ENCODE measurements at places on chromosomes 7 and 10.

- peak; percentile 49 for DNase-seq
Observed at GRCh38 chr7:106166651-106167342, 54.7 kb upstream of the SYPL1 start.

DNA sequence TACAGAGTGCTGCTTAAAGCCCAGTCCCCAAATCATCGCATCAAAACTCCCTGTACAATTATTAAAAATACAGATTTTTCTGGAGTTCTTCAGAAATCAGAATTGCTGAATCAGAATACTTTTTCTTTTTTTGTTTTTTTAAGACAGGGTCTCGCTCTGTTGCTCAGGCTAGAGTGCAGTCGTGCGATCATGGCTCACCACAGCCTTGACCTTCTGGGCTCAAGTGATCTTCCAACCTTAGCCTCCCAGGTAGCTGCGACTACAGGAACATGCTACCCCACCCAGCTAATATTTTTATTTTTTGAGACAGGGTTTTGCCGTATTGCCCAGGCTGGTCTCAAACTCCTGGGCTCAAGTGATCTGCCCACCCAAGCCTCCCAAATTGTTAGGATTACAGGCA, 3.9 kb downstream of the BBIP1 start:
- DNase-seq, result no peak

DNA sequence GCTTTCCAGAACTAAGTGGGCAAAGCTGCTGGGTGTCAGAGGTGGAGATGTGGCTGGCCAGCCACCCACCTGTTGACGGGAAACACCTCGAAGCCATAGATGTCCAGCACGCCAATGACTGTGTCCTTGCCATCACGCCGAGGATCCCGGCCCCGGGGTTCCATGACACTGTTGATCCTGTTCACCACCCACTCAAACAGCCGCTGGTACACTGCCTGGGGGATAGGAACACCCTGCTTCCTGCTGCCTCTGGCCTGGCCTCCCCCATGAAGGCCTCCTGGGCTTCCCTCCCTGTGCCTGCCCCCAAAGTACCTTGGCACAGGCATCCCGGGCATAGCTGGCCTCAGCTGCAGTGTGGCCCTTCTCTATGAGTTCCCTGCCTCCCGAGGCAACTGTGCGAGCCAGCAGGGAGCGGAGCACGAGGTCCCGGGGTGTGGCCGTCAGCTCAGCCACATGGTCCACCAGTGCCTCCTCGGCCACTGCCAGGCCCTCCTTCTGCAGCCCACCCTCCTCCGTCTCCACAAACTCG, 8.2 kb downstream of the MYO1G start:
- DNase-seq, result no peak

DNA sequence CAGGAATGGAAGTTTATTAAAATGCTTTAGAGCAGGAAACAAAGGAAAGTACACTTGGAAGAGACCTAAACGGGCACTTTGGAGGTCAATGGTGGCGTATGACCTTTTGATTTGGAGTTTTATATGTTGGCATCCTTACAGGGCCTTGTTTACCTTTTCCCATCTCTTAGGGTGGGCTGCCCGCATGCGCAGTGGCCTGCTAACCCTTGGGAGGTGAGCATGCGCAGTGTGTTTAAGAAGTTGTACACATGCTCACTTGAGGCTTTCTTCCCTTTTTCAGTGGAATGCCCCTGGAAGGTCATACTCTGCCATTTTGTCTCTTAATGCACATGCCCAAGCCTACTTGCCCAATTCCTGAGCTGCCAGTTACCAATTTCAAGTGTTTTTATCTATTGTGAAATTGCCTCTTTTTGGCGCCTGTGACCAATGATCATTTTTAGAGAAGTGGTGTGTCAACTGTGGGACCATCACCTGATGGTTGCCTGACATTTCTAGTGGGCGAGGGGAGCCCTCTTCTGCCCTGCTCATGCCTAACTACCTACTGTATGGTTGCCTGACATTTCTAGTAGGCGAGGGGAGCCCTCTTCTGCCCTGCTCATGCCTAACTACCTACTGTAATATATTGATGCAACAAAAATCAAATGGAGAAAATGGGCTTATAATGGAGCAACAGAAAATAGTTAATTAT, 138.0 kb downstream of the PPP1R9A start:
- no peak for DNase-seq

DNA sequence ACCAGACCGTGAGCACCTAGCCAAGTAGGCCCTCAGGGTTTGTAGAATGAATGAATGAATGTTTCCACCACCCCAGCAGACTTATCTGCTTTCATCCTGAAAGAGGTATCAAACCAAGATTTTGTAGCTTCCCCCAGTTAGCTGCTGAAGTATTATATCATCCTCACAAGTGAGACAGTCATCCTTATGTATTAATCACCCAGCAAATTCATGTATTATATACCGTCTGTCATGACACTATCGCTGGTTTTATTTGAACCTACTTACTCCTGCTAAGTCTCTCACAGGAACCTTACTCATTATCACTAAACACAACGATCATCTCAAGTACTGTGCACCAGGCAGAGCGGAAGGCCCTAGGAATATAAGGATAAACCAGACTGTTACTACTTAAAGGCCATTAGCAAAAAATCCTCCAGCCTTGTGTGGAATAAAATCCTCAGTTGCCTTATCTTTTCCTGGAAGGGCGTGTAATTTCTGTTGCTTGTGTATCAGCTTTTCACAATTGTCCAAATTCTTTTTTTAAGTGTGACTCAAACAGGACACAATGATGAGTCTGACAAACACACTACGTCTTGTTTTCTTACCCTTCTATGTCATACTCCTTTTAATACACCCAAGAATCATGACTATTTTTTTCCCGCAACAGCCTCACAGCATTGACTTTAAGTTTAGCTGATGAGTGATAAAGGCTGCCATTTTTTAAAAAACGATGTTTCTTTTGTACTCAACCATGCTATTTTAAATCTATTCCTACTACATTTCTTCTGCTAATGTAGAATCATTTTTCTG, 176.1 kb upstream of the KLF14 start:
- no peak for DNase-seq

DNA sequence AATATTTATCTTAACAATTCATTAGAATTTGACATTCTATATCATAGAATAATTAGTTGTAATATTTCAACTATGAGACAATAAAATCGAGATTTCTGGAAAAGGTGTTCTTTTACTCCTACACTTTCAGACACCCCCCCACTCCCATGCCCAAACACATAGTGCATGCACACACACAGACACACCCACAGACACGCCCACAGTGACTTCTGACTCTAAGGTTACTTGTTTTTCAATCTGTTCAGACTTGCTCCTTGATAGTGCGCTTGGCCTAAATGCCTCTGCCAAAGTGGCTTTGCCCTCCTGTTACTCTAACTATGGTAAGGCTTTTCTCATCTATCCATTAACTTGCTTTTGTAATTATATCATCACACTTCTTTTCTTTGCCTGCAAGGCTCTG, 144.0 kb upstream of the PPP1R3A start:
- no peak for DNase-seq

DNA sequence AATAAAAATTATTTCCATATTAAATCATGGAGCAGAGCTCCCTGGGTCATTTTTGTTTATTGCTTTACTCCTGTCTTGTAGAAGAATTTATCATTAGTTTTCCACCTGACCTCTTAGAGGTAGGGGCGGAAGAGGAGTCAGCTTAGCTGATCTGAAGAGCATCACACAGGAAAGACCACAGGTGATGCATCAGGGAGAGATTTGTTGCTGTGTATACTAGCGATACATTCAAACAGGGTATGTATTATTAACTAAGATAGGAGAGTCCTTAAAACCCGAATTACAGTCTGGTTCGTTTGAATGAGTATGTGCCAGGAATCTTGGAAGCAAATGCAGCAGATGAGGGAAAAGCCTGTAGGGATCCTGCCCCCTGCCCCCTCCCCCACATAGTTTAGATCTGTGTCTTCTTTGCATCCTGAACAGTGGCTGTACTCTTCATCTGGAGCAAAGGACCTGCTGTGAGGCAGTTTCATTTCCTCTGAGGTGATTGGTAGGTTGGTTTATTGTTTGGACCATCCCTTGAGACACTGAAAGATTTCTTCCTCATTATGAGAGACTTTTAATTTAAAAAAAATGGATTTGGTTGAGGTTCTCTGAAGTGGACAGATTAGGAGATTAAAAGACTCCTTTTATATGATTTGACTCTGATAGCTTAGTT, 177.0 kb downstream of the SND1 start:
- DNase-seq, result no peak

DNA sequence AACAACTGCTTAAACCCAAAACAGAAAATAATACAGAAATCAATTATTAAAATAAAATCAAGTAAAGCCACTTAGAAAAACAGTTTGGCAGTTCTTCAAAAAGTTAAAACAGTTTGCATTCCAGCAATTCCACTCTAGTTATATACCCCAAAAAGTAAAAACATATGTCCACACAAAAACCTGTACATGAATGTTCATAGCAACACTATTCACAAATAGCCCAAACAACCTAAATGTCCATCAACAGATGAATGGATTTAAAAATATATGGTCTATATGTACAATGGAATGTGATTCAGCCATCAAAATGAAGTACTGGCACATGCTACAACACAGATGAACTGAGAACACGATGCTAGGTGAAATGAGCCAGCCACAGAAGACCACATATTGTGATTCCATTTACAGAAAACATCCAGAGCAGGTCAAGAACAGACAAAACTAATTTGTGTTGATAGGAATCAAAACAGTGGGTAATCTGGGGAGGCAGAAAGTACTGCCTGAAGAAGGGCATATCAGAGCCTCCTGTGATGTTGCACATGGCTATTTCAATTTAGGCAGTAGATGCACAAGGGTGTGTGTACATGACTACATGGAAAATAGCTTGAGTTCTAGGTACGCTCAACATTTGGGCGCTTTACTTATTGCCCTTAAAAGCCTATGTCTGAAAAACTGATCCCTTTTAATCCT, 66.3 kb downstream of the CYTH3 start:
- no peak for DNase-seq

GRCh38 chr10:119059557-119059956, 21.1 kb downstream of the EIF3A start:
- no peak for DNase-seq

GRCh38 chr7:6020371-6021286, 10.5 kb upstream of the ANKRD61 start:
- DNase-seq, result no peak

DNA sequence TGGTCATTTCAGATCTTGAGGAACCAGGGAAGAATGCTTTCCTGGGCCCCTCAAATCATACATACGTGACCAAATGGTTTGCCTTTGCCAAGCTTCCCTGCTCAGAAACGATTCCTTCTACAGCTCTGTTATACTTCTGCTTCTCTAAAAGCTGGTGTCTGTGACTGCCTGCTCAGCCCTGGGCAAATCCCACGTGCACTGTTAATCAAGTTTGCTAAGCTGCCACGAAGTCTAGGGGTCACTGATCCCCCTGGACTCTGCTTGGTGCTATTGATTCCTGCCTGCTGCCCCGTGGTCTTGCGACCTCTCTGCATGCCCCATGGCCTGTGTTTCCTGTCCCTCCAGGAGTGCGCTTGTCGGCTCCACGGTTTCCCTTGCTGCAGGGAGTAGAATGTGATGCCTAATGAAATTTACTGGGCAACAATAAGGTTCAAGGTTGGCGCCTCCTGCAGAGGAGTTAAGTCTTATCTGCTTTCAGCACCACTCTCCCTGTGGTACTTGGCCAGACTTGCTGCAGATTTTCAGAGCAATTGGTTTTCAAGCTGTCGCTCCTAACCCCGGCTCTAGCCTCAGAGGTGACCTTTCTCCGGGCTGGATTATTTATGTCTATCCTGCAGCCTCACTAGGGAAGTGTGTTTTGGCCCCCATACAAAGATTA, 201.6 kb upstream of the FZD8 start:
- no peak for DNase-seq

- no peak for DNase-seq
Observed at GRCh38 chr7:38625866-38626265, 5.3 kb downstream of the AMPH start.

DNA sequence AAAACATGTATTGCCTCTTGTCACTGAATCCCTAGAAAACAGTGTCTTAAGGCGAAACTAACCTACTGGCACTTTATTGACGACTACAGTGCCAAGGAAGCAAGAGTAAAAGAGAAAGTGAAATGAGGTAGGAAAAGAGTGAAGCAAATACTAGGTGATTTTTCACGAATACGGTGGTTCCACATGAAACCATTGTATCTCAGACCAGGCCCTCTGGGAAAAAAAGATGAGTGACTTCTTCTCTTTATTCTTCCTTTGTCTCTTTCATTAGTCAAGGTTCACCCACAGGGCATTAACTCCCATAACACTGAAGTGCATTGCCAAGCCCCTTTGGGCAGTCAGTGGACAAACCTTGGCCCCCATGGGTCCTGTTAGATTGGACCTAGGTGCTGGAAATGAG, 16.2 kb upstream of the MACC1 start:
- DNase-seq, result no peak

- DNase-seq, result no peak
Observed at GRCh38 chr10:89210794-89211425, 3.8 kb upstream of the CH25H start.

DNA sequence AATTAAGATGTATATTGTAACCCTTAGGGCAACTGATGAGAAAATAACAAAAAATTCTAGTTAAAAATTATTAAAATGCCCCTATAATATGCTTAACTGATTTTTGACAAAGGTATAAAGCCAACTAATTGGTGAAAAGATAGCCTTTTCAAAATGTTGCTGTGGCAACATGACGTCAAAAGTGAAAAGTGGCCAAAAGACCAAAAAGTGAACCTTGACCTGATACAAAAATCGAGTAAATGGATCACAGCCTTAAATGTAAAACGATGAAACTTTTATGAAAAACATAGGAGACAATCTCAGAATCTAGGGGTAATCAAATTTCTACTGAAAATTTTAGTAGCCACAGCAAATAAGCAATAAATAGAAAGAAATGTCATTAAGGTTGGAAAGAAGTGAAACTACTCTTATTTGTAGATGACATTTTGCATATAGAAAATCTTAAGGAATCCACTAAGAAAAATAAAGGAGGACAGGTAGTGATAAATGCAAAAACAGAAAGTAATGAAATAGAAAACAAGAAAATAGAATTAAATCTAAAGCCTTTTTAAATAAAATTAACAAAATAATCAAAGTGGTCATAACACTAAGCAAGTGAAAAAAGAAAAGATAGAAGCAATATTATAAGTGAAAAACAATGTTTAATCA, 285.6 kb downstream of the ADK start:
- no peak for DNase-seq

DNA sequence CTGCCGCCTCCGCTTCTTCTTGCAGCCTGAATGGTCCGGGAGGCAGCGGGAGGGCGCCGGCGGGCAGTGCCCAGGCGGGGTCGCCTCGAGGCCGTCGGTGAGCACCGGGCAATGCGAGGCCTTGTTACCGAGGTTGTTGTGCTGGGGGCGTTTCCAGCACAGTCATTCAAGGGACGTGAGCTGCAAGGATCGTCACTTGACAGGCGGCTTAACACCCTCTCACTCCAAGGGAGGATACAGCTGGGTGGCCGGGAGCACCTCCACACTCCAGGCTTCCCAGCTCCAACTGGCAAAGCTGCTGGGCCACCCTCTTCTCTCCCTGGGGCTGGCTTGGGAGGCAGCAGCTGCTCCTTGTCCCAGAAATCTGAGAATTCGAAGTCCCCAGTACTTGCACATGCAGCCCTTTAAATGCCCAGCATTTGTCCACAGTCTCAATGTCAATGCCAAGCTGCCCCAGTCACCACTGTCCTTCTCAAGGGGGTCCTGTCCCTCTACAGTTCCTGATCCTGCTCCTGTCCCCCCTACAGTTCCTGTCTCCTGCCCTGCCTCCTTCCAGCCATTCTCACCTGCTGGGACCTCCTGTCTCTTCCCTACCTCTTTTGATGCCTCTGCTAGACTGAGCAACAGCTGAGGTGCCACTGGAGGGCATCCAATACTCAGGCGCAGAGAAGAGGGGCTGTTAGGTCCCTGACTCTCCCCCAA, 4.4 kb upstream of the HOXA11 start:
- DNase-seq, result no peak

GRCh38 chr10:77005871-77006270, 631.7 kb downstream of the KCNMA1 start:
- no peak for DNase-seq

GRCh38 chr10:23067939-23068775, 27.2 kb upstream of the MSRB2 start:
- peak; percentile 77 for DNase-seq
